ENCODE measurements at places on chromosomes 3 and 15.

GRCh38 chr15:77974416-77975331 lies 102.8 kb downstream of the TBC1D2B start:
- DNase-seq = no peak

DNA sequence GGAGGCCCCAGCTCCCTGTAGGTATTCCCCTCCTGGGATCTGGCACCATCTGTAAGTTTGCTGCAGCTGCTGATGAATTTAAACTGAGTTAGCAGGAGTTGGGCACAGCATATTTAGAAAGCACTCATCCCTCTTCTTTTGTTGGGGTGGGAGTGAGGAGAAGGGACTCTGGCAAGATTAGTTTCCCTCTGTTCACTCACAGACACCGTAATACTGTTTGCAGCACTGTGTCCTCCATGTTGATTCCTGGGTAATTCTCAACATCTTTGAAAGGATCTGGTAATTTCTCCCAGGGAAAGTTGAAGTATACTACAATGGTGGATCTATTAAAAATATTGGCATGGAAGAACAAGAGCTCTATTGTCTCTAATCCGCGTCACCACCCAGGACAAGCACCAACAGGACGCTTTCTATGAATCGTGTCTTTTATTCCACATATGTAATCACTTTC lies 173.3 kb downstream of the RBMS3 start:
- DNase-seq = no peak

GRCh38 chr3:169106662-169107061 lies 556.9 kb downstream of the MECOM start:
- no peak for DNase-seq

- DNase-seq = no peak
Observed at GRCh38 chr3:140530603-140531002, 147.3 kb upstream of the TRIM42 start.

- no peak for DNase-seq
Observed at GRCh38 chr15:30956216-30957124, 35.0 kb downstream of the MTMR10 start.

DNA sequence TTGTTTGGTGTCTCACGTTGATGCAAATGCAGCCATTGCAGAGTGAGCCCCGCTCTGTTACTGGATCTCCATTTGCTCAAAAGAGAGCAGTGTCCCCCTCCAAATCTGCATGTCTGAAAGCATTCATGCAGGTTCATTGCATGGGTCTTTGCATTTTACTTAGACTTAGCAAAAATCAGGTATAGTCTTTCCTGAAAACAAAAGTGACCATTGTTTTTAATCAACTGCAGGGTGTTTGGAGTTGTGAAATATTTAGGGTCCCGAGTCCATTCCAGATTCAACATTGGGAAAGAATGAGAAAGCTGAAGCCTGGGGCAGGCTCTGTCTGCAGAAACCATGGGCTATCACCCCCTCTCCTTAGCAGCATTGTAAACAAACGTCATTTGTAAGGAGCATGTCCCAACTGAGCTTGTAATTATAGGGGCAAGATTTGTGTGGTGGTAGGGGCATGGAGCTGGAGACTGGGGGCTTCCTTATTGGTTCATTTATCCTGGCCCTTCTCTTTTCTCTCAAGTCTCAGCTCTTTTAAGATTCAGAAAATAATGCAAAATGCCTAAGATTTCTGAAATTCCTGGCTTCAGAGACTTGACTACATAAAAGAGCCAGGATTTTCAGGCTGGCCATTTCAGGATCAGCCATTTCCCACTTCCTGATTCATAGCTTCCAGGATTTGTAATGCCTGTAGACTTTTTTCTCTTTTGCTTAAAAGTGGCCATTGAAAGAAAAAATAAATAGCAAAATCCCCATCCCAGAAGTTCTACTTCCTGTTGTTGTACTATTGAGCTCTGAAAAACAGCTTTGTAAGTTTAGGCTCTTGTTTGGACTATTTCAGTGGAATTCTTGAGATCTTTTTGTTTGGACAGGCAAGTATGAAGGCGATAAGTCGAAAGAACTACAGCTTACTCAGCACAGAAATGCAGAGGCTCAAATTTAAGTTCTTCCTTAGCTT lies 23.0 kb downstream of the IGF1R start:
- no peak for DNase-seq

GRCh38 chr15:71249986-71250385 lies 134.7 kb downstream of the THSD4 start:
- DNase-seq = no peak

DNA sequence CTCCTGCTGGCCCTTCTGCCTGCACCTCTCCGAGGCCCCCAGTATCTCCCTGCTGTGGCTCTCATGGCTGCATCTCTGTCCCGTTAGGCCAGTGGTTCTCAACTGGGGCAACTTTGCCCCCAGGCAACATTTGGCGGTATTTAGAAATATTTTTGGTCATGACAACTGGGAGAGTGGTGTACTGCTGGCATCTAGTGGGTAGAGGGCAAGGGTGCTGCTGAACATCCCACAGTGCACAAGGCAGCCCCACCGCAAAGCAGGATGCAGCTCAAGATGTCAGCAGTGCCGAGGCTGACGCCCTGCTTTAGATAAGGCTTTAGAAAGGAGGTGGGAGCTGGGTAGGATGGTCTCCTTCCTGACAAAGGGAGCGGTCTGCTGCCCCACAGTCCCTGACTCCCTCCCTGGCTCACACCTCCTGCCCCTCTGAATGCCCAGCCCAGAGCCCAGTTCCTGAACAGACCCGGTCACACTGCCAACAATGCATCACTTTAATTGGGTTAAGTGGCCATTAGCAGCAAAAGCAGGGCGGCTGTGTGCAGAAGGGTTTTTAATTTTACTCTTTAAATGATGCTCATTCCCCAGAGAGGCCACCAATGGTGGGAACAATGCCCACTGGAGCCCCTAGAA lies 68.8 kb upstream of the TMEM115 start:
- peak; percentile 88 for DNase-seq

DNA sequence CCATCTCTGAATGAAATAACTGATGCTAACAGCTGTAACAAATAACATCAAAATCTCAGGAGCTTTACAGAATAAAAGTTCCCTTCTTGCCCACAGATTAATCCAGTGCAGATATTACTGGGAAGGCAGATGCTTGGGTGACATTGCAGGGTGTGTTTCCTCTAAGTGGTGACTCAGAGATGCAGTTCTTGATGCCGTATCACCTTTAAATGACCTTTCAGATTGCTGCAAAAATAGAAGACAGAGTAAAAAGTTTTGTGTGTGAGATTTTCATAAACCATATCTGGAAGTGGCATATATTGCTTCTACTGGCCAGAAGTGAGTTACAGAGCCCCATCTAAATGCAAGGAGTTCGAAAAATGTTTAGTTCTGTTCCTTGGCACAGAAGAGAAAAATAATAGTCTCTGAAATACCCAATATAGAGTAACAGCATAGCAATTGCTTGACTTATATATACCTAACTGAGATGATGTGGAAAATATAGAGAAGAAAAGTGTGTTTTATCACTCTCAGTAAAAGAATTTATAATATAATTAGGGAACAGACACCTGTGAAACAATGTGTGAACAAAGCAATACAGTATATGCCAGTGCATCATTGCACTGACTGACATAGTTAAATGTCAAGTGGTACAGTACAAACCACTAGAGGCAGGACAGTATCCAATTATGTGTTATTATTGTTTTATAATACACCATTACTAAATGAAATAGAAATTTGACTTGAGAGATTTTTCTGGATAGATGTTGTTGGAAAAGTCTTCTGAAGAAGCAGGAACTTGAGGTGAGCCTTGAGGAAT lies 430.7 kb upstream of the CBLB start:
- DNase-seq = no peak

GRCh38 chr3:58006661-58007060 lies 1.6 kb upstream of the FLNB start:
- DNase-seq = no peak

- peak; percentile 64 for DNase-seq
Observed at GRCh38 chr3:129596194-129597086, 10.0 kb downstream of the PLXND1 start.

DNA sequence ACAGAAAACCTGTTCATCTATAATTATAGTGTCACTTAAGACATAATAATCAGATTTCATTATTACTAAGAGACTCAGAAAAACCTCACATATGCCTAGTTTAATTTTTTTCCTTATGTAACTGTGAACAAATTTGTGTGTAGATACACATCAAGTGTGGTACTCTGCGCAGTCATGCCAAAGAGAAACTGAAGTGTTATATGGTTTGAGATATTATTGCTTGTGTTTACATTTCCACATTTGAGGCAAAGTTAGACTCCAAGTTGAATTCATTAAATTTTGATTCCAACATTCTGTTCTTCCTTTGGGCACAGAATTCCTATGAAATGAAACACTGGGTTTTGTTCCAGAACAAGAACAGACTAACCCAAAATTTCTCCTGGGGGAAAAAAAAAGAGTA lies 2.2 kb downstream of the MBNL1 start:
- no peak for DNase-seq

DNA sequence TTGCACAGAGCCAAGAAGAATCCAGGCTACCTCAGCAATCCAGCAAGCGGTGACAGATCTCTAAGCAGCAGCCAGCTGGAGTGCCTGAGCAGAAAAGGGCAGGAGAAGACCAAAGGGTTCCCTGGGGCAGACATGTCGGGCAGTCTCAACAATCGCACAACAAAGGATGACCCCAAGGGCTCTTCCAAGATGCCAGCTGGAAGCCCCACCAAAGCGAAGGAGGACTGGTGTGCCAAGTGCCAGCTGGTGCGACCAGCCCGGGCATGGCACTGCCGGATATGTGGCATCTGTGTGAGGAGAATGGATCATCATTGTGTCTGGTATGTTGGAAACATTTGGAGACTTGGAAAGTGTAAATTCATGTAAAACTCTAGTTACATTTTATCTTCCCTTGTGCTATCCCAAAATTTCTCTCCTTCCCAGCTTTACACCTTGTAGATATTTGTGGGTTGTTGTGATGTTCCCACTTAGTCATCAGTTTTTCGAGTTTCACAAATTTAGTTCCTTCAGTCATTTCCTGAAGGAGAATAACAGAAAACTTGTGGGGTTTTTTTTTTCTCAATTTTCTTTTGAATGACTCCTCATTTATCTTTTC lies 6.4 kb downstream of the ZDHHC23 start:
- no peak for DNase-seq

DNA sequence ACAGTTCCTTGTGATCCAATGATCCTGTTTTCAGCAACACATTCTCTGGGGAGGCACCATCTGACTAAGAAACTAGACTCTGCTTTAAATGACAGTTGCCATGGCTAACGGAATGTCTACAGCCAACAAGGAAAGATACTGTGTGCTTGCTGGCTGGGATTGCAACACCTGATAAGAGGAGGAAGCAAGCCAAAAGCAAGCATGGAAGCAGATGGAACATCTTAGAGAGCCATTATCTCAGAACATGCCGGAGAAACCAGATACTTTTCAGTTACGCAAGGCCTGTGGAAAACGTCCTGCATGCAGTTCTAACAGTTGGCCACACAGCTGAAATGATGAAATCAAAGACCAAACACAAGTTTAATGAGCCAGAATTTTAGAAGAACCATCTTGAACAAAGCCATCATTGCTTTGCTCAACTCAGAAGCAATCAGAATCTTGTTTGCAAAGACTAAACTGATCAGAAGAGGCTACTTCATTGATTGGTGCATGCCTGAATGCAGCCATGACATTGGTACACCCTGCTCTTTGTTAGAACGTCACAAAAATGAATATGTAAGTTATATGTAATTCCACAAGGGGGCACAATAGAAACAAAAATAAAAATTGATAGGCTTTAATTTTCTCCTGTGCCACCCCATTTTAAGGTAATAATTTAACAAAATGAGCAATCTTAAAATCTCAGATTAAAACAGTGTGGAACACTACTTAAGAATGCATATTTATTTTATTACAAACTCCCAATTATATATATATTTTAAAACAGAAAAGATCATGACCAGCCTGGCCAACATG lies 50.8 kb downstream of the GXYLT2 start:
- peak; percentile 74 for DNase-seq

DNA sequence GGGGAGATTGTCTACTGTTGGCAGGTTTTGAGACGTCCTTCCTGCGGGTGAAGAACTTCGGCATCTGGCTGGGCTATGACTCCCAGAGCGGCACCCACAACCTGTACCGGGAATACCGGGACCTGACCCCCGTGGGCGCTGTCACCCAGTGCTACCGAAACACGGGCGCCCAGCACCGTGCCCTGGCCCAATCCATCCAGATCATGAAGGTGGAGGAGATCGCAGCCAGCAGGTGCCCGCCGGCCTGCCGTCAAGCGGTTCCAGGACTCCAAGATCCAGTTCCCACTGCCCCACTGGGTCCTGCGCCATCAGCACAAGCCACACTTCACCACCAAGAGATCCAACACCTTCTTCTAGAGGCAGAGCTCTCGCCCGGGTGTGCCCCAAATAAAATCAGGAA lies 194.9 kb upstream of the EPHA6 start:
- DNase-seq = no peak

- no peak for DNase-seq
Observed at GRCh38 chr3:5258526-5258925, 71.0 kb downstream of the EDEM1 start.

GRCh38 chr15:67019069-67019468 lies 46.3 kb upstream of the SMAD3 start:
- no peak for DNase-seq

DNA sequence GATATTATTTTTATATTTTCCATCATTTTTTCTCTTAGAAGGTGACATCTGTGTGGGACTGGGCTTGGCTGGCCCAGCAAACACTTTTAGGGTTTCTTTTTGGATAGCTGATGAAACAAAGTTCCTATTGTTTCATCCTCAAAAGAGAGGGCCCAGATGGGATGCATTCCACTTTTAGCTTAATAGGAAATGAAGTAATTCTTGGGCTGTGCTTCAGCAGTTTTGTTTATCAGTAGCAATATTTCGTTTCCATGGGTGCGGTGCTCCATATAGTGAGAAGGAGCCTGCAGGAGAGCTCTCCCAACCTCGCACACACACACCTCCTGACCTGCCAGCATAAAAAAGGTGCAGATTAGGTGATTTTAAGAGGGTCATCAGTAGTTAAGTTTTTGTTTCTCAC lies 147.5 kb downstream of the AKAP13 start:
- DNase-seq = no peak

- peak; percentile 53 for DNase-seq
Observed at GRCh38 chr3:62558549-62559112, 185.3 kb upstream of the FEZF2 start.

- DNase-seq = no peak
Observed at GRCh38 chr3:194986208-194987043, 284.5 kb downstream of the XXYLT1 start.

DNA sequence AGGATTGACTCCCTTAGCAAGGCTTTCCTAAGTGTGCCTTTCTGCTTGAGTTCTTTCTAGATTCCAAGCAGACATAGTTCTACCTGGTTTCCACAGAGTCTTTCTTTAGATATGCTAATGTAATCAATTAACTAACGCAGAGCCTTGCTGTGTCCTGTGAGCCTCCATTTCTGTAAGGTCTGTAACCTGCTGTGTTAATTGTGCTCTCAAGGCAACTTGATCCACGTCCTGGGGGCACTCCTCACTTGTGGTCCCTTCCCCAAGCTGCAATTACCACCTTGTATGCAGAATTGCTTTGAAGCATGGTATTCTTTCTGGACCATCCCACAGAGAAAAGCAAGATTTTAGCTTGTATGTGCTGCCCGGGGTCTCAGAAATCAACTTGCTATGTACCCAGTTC lies 29.5 kb upstream of the THSD4 start:
- DNase-seq = no peak

Data from SK-N-SH (cell line).